ENCODE measurements at places on chromosomes 1 and 21.
A peak's percentile ranks its signal among the peaks of the same experiment; 100 is the strongest.

GRCh38 chr1:224183591-224184312 lies 712 bp downstream of the DEGS1 start:
- DNase-seq = no peak

DNA sequence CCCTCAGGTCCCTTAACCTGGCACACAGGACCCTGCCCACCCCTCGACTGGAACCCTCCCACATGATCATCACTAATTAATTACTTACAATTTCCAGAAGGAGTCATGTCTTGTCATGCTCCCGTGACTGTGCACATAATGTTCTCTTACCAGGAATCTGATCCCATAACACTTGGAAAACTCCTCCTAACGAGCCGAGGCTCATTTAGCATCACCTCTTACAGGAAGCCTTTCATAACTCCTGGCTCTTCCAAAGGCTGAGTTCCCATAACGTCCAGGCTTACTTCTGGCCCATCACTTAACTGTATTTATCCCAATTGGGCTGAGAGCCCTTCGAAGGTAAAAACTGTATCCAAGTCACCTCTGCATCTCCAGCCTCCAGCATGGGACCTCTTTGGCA lies 147.9 kb upstream of the JUN start:
- no peak for DNase-seq

- DNase-seq = no peak
These were observed 346.2 kb upstream of the LYPLAL1 start for GRCh38 chr1:218827486-218827885.

GRCh38 chr1:199226163-199226562 lies 587.3 kb downstream of the PTPRC start:
- peak; percentile 3 for DNase-seq

GRCh38 chr21:38263493-38263892 lies 6.7 kb downstream of the KCNJ15 start:
- peak; percentile 99 for DNase-seq

GRCh38 chr1:12176298-12177118 lies 9.7 kb downstream of the TNFRSF1B start:
- DNase-seq = no peak

DNA sequence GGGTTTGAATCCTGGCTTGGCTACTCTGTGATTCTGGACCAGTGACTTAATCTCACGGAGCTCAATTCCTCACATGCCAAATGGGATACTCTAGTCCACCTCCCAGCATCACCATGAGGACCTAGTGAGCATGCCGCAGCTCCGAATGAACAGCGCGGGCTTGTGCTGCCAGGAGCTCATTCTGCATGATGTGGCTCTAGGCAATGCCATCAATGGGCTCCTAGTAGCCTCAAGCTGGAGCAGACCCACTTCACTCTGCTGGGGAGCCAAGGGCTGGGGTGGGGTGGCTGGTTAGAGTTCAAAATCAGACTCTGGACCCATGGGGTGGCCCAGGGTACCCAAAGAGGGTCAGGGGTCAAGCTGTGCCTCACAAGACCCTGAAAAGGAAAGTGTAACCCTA lies 41.5 kb downstream of the CDK18 start:
- no peak for DNase-seq

DNA sequence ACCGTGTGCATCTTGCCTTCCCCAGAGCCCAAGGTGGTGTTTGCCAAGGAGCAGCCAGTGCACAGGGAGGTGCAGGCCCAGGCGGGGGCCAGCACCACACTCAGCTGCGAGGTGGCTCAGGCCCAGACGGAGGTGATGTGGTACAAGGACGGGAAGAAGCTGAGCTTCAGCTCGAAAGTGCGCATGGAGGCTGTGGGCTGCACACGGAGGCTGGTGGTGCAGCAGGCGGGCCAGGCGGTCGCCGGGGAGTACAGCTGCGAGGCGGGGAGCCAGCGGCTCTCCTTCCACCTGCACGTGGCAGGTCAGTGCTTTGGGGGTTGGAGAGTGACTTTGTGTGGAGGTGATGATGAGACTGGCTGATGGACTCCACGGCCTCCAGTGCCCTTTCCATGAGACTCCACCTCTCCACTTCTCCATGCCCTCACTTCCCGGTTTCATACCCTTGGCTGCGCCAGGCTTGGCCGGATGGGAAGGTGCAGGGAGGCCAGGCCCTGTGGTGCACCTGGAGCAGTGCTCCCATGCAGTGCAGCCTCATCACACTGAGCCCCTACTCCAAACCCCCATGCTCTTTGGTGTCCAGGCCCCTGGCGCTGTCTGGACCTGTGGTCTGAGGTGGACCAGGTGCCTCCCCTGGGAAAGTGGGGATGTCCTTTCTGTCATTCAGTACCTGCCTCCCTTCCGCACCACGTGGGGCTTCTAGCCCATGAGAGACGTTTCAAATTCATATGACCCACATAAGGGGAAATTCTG lies 49.0 kb downstream of the OBSCN start:
- DNase-seq = no peak

GRCh38 chr1:246083416-246083815 lies 423.7 kb downstream of the SMYD3 start:
- DNase-seq = no peak

GRCh38 chr1:1041092-1041523 lies 21.2 kb downstream of the AGRN start:
- DNase-seq = no peak

GRCh38 chr1:4657960-4658541 lies 3.6 kb downstream of the AJAP1 start:
- no peak for DNase-seq

GRCh38 chr1:11938722-11939526 lies 4.4 kb downstream of the PLOD1 start:
- no peak for DNase-seq

DNA sequence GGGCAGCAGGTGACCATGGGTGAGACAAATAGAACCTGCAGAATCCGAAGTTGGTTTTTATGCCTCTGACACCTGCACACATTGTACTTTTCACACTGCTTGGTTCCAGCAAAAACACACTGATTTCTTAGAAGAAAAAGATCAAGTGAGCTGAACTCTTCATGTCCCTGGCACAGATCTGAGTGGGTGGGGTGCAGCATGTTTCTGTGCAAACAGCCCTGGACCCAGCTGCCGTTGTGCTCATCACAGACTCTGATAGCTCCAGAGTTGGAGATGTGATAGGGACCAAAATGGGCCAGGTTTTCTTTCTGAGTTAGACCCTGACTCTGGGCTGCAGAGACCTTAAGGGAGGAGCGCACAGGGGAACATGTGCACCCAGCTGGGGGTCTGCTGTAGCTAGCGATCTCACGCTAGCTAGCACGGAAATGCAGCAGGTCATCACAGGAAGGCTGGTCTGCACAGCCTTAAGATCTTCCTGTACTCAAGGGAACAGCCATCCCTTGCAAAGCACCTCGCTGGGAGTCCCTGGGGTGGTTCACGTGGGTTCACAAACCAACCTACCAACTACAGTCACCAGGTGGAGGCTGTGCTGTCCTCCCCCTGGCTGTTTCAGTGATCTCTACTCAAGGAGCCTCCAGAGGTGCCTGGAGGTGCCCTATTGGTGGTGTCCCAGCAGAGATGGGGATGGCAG lies 291.1 kb downstream of the PTPRU start:
- no peak for DNase-seq

GRCh38 chr1:67515324-67516080 lies 85.3 kb upstream of the SERBP1 start:
- no peak for DNase-seq

- no peak for DNase-seq
These were observed 45.7 kb upstream of the ZNF648 start for GRCh38 chr1:182107209-182107608.

GRCh38 chr21:39961251-39961650 lies 94.0 kb downstream of the PCP4 start:
- peak; percentile 6 for DNase-seq

DNA sequence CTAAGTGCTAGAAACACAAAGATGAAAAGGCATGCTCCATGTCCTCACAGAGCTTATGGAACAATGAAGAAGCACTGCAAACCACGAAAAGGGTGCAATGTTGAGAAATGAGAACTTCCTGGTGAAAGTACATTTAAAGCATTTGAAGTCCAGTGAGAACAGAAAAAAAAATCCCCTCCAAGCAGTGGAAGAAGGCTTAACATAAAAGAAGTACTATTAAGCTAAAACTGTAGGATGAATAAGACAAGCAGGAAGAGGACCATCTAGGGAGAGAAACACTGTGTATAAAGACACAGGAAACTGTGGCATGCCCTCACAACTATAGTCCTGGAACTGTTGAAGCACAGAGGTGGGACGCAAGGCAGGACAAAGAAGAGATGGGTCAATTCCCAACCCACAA lies 10.0 kb downstream of the TP53BP2 start:
- DNase-seq = no peak

DNA sequence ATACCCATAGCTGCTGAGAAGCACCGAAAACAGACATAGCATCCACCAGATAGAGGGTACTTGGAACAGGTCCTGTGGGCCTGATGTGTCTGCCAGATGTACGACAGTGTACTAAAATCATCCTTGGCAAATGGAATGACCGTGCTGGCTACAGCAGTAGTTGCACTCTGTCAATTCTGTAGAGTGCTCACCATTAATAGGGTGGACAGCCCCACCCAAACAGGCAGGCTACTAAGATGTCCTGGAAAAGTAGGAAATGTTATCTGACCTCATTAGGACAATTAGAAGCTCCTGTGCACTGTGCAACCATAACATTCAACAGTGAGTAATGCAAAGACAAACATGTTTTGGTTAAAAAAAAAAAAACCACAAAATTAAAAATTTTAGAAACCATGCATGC lies 106.2 kb downstream of the PTPN14 start:
- DNase-seq = no peak

- DNase-seq = no peak
These were observed 32.7 kb upstream of the ZBTB40 start for GRCh38 chr1:22418933-22419382.

- DNase-seq = no peak
These were observed 46.5 kb upstream of the BEND5 start for GRCh38 chr1:48823168-48823567.

- DNase-seq = no peak
These were observed 956 bp downstream of the URB2 start for GRCh38 chr1:229627003-229627402.

DNA sequence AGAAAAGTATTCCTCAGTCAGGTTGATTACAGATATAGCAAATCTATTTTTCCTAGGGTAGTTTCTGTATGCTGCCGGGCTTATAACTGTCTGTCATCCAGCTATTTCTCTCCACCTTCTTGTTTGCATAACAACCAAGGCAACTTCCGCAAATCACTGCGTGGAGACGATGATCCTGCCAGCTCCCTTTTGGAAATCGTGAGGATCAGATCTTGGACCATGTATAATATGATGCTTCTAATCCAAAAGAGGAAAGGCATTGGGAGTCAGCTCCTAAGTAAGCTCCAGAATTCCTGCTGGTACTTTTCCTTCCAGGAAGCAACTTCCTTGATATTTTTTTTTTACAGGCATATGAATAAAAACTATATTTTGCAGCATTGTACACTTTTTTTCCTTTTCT lies 445 bp upstream of the RGS4 start:
- no peak for DNase-seq

GRCh38 chr1:182279724-182280503 lies 111.7 kb downstream of the GLUL start:
- no peak for DNase-seq

GRCh38 chr1:111786669-111787207 lies 31.0 kb downstream of the DDX20 start:
- DNase-seq = no peak

- DNase-seq = no peak
These were observed 2.1 kb downstream of the ETV3 start for GRCh38 chr1:157136133-157136532.

DNA sequence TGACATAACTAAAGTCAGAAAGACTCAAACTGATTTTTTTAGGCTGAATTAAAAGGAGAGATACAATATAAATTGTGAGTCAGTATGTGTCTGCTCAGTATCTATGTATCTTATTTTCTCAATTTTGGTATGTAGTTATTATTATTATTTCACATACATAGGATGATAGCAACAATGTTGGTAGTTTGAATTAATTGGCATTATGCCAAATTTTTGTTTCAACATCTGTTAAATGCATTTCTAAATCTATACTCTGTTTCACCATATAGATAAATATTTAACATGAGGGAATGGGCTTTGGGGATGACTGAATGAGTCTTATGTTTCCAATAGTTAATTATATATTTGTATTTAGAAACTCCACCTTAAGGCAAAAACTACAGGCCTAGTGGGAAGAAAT lies 12.6 kb upstream of the HMCN1 start:
- DNase-seq = no peak

Data from stromal cell of bone marrow (primary cell).